Activated T-helper 1 cell treated with anti-CD3 and anti-CD28 coated beads, Interleukin-12 subunit alpha, Interleukin-12 subunit beta, Interleukin-2, Interleukin-4 antibody, amounts not matched to agents 30 ng/mL and 10 ng/mL and 1 ng/mL, durations not matched to agents 14 hours and 24 hours and 36 hours (primary cell): ENCODE measurements at places on chromosomes 4 and X.

DNA sequence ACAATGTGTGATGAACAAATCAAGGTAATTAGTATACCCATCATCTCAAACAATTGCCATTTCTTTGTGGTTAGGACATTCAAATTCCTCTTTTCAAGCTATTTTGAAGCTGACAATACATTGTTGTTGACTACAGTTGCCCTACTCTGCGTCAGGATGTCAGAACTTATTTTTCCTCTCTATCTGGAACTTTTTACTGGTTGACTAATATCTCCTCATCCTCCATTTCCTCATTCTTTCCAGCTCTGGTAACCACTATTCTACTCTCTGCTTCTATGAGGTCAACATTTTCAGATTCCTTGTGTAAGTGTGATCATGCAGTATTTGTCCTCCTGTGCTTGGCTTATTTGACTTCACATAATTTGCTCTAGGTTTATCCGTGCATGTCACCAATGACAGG is 240.5 kb upstream of the HS3ST1 start:
- no peaks in the 10 kb centered on the region for H3K27me3 ChIP-seq
- H3K4me3 ChIP-seq = no peak overlapping the region

- no peaks in the 10 kb centered on the region for H3K27me3 ChIP-seq
- peak within 1 kb of the TSS; percentile 93 for H3K4me3 ChIP-seq
- peak; percentile 9 for DNase-seq
- H3K4me1 ChIP-seq = peaks cover 64% of the 10 kb centered on the region
- peaks cover 8% of the 10 kb centered on the region for H3K36me3 ChIP-seq
Measured at GRCh38 chrX:136780763-136781162, at the start of gene ARHGEF6. ARHGEF6 (minus strand) TSS chrX:136780932; CDS start chrX:136780882, 50 bp downstream.

DNA sequence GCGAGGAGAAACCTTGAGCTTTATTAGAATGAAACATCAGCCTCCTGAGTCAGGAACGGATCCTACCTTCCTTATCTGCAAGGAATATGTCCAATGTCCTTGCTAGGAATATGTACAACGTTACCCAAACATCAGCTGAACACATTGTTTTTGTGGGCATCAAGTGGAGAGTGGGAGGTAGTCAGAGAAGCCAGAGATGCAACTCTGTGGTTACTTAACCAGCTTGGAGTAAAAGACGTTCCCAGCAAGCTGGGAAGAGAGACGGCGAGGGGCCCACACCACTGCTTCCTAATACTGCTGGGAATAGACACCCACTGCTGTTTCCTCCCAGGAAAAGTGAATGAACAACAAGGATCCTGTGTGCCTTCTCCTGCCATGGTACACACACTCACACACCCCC is 74.4 kb upstream of the PLAC1 start:
- no peaks in the 10 kb centered on the region for H3K36me3 ChIP-seq
- H3K27ac ChIP-seq = no peak overlapping the region
- H3K4me1 ChIP-seq = no peaks in the 10 kb centered on the region
- peaks cover 2% of the 10 kb centered on the region for H3K27me3 ChIP-seq

DNA sequence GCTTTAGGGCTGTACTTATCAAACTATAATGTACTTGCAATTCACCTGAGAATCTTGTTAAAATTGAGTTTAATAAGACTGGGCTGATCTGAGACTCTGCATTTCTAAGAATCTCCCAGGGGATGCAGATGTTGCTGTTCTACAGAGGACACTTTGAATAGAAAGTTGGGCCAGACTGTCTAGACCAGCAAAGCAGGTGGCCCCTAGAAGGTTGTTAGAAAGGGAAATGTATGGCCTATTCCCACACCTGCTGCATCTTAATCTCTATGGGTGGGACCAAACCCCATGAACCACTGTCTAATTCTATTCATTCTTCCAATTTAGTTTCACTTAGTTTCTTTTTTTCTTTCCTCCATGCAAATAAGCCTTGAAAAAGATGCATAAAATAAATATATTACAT is 413.2 kb upstream of the TECRL start:
- H3K4me3 ChIP-seq = no peak overlapping the region
- H3K4me1 ChIP-seq = no peaks in the 10 kb centered on the region

- DNase-seq = no peak
- no peaks in the 10 kb centered on the region for H3K27me3 ChIP-seq
- H3K27ac ChIP-seq = no peak overlapping the region
- no peaks in the 10 kb centered on the region for H3K36me3 ChIP-seq
- H3K4me1 ChIP-seq = no peaks in the 10 kb centered on the region
- no peak overlapping the region for H3K4me3 ChIP-seq
Measured at GRCh38 chrX:44173219-44173618, 170.3 kb downstream of the EFHC2 start.

- H3K4me1 ChIP-seq = peaks cover 9% of the 10 kb centered on the region
- DNase-seq = no peak
- no peak overlapping the region for H3K27ac ChIP-seq
- H3K36me3 ChIP-seq = no peaks in the 10 kb centered on the region
- H3K4me3 ChIP-seq = no peak overlapping the region
- no peaks in the 10 kb centered on the region for H3K27me3 ChIP-seq
Measured at GRCh38 chrX:48663241-48663640, 20.4 kb upstream of the WAS start.

GRCh38 chr4:40626183-40626990 is 3.3 kb downstream of the RBM47 start:
- peaks cover 15% of the 10 kb centered on the region for H3K36me3 ChIP-seq
- no peak for DNase-seq
- H3K4me3 ChIP-seq = peak overlapping the region; percentile 74
- H3K27ac ChIP-seq = peak overlapping the region; percentile 70

DNA sequence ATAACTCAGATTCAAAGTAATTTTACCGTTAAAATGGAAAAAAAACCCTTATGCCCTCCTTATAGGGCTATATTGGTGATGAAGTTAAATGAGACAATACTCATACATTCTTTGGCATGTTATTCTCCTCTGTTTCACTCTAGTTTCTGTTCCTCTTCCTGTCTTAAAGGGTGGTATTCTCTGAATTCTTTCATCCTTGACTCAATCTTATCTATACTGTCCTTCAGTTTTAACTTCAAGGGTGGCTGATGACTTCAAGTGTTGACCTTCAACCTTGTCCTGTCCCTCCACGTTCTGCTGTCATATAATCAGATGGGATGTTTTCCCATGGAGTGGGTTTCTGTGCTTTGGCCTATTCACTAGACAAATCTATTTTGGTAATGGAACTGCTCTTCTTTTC is 44.0 kb downstream of the ZNF518B start:
- no peak overlapping the region for H3K4me3 ChIP-seq
- no peak for DNase-seq
- peaks cover 7% of the 10 kb centered on the region for H3K4me1 ChIP-seq
- no peak overlapping the region for H3K27ac ChIP-seq
- no peaks in the 10 kb centered on the region for H3K36me3 ChIP-seq
- no peaks in the 10 kb centered on the region for H3K27me3 ChIP-seq

DNA sequence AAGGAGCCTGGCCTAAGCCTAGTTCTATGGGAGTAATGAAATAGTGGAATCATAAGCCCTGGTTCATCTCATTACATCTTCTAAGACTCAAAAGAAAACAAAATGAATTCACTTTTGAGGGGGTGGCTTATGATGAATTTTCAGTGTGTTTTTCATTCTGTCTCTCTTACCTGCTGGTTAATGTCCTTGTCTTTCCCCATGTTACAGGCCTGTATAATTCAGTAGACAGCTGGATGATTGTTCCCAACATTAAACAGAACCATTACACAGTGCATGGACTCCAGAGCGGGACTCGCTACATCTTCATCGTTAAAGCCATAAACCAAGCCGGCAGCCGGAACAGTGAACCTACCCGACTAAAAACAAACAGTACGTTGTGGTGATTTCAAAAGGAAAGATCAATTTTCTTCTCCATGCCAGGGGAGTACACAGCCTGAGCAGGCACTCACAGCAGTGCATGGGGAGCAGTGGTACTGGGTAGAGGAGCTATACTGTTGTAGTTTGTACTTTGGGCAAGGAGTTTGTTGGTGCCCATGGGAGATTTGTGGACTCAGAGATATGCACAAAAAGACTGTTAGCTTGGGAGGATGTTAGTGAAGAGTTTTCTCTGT is 57.9 kb downstream of the TEX13B start:
- no peaks in the 10 kb centered on the region for H3K27me3 ChIP-seq
- H3K4me1 ChIP-seq = no peaks in the 10 kb centered on the region
- H3K4me3 ChIP-seq = no peak overlapping the region
- no peak for DNase-seq

- no peaks in the 10 kb centered on the region for H3K27me3 ChIP-seq
- H3K27ac ChIP-seq = peak overlapping the region; percentile 90
- peak overlapping the region; percentile 73 for H3K4me3 ChIP-seq
- peaks cover 22% of the 10 kb centered on the region for H3K36me3 ChIP-seq
Measured at GRCh38 chr4:98601708-98602107, 56.7 kb downstream of the TSPAN5 start.

GRCh38 chrX:137565318-137565904 is 516 bp upstream of the ZIC3 start:
- peak overlapping the region; percentile 75 for H3K27ac ChIP-seq
- H3K4me3 ChIP-seq = no peak overlapping the region
- no peaks in the 10 kb centered on the region for H3K36me3 ChIP-seq
- no peak for DNase-seq
- H3K27me3 ChIP-seq = peaks cover 39% of the 10 kb centered on the region
- H3K4me1 ChIP-seq = no peaks in the 10 kb centered on the region

GRCh38 chr4:140755774-140756318 is 339 bp downstream of the TBC1D9 start:
- no peak overlapping the region for H3K27ac ChIP-seq
- peaks cover 57% of the 10 kb centered on the region for H3K27me3 ChIP-seq
- no peaks in the 10 kb centered on the region for H3K4me1 ChIP-seq
- DNase-seq = no peak

DNA sequence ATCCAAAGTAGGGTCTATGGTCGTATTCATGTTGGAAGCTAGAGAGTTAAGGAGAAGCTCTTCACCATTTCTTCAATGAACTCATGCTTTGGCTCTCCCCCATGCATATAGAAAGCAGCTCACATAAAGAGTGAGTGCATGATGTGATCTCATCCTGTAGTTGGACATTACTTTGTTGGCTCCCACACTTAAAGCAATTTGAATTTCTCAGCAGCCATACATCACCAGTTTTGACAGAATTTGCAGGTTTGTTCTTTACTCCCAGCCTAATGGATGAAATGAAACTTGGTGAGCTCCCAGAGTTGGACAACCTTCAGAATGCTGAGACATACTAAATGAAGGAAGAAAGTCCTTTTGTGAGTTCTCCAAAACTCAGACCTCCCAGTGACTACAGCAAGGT is 613.5 kb downstream of the IQCM start:
- no peaks in the 10 kb centered on the region for H3K27me3 ChIP-seq
- H3K36me3 ChIP-seq = no peaks in the 10 kb centered on the region
- DNase-seq = no peak
- H3K4me3 ChIP-seq = no peak overlapping the region
- H3K27ac ChIP-seq = no peak overlapping the region

DNA sequence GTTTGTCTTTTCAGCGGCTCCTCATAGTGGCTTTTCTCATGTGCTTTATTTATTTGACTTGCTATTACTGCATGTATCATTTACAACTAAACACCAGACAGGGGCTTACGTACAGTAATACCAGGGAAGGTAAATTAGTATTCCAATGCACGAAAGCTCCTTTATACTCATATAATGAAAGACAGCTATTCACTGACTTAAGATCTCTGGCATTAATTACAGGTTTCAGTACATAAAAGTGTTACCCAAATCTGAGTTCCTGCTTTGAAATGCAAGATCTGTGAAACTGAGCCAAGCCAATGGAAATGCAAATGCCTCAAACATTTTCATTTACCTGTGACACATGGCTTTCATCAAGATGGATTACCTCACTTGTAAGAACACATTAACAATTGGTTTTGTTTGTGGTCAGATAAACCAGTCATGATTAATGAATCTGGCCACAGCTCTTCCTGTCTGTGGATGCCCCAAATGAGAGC is 107.2 kb downstream of the ANAPC4 start:
- no peaks in the 10 kb centered on the region for H3K4me1 ChIP-seq
- no peaks in the 10 kb centered on the region for H3K36me3 ChIP-seq
- DNase-seq = no peak
- no peaks in the 10 kb centered on the region for H3K27me3 ChIP-seq
- no peak overlapping the region for H3K4me3 ChIP-seq
- no peak overlapping the region for H3K27ac ChIP-seq

DNA sequence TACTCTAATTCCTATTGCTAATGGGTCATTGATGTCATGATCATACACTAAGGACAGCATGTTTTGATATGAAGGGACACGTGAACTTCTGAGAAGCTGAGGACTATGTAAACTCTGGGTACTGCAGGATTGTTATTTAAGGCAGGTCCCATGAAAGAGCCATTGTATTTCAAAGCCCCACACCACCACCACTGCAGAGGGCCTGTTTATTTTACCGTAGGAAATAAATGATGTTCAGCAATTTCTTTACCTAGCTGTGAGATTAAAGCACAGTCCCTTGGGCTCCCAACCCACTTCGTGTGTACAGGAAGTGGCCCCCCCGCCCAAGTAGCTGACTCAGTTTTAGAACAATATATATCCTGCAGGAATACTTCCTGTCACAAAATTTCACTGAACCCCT is 89.8 kb upstream of the ACSL4 start:
- no peaks in the 10 kb centered on the region for H3K36me3 ChIP-seq
- H3K4me3 ChIP-seq = no peak overlapping the region
- H3K27ac ChIP-seq = no peak overlapping the region
- no peaks in the 10 kb centered on the region for H3K4me1 ChIP-seq

- H3K4me3 ChIP-seq = peak overlapping the region; percentile 2
- H3K27me3 ChIP-seq = no peaks in the 10 kb centered on the region
- H3K36me3 ChIP-seq = peaks cover 73% of the 10 kb centered on the region
- DNase-seq = no peak
- peaks cover 80% of the 10 kb centered on the region for H3K4me1 ChIP-seq
- peak overlapping the region; percentile 89 for H3K27ac ChIP-seq
Measured at GRCh38 chr4:102599455-102599854, 98.3 kb downstream of the NFKB1 start.

DNA sequence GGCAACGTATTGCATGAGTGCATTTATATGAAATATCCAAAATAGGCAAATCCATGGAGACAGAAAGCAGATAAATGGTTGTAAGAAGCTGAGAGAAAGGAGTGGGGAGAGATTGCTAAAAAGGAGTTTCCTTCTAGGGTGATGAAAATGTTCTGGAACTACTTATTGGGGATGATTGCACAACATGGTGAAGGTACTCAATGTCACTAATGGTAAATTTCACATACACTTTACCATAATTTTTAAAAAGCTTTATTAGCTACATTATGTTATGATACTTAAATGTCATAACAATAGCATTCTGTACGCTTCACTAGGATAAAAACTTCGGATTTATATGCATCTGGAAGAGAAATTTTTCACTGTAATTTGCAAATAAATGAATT is 56.7 kb upstream of the WDR19 start:
- H3K36me3 ChIP-seq = peaks cover 33% of the 10 kb centered on the region
- H3K4me1 ChIP-seq = peaks cover 2% of the 10 kb centered on the region
- no peak overlapping the region for H3K4me3 ChIP-seq
- no peak overlapping the region for H3K27ac ChIP-seq

DNA sequence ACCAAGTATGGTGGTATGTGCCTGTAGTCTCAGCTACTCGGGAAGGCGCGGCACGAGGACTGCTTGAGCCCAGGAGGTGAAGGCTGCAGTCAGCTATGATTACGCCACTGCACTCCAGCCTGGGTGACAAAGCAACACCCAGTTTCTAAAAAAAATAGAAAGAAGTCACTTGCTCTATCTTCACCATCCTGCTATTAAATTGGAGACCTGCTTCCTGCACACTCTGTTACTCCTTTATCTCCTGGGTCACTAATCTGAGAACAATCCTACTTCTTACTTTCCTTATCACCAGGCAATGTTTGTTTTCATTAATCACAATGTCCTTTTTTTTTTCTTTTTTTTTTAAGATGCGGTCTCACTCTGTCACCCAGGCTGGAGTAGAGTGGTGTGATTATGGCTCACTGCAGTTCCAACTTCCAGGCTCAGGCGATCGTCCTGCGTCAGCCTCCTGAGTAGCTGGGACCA is 16.2 kb downstream of the PRKX start:
- H3K27me3 ChIP-seq = no peaks in the 10 kb centered on the region
- peaks cover 19% of the 10 kb centered on the region for H3K36me3 ChIP-seq
- peak overlapping the region; percentile 49 for H3K4me3 ChIP-seq
- H3K27ac ChIP-seq = peak overlapping the region; percentile 75
- no peak for DNase-seq
- peaks cover 56% of the 10 kb centered on the region for H3K4me1 ChIP-seq
